MM.1S (cell line): ENCODE measurements at places on chromosomes 7 and 10.

- DNase-seq: no peak
Measured at GRCh38 chr7:7399707-7400106, 136.0 kb downstream of the COL28A1 start.

GRCh38 chr7:136717910-136718557 lies 150.4 kb upstream of the CHRM2 start:
- no peak for DNase-seq

DNA sequence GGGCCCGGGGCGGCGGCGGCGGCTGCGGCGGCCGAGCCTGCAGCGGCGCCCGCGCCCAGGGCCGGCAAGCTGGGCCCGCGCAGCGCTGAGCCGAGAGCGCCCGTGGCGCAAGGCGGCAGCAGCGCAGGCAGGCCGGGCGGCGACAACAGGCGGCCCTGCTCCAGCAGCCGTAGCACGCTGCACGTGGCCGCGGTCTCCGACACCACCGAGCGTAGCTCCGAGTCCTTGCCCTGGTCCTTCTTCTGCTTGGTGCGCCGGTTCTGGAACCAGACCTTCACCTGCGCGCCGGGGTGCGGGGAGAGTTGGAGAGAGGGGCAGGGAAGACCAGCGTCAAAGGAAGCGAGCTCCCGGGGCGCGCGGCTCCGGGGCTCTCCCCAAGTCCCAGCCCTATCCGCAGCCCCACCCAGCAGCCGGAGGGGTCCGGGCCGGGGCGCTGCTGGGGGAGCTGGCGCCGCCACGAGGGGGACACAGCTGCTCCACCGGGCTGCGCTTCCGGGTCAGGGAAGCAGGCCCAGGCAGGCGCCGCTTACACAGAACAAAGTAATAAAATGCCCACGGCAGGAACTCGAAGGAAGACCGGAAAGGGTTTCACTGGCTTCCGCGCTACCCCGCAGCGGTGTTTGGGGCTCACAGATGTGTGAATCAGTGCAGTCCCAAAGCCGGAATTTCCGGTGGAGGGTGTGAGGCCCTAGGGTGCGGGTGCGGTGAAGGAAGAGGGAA lies 3.6 kb downstream of the VAX1 start:
- DNase-seq: no peak

- no peak for DNase-seq
Measured at GRCh38 chr10:5106553-5106952, 12.3 kb downstream of the AKR1C3 start.

DNA sequence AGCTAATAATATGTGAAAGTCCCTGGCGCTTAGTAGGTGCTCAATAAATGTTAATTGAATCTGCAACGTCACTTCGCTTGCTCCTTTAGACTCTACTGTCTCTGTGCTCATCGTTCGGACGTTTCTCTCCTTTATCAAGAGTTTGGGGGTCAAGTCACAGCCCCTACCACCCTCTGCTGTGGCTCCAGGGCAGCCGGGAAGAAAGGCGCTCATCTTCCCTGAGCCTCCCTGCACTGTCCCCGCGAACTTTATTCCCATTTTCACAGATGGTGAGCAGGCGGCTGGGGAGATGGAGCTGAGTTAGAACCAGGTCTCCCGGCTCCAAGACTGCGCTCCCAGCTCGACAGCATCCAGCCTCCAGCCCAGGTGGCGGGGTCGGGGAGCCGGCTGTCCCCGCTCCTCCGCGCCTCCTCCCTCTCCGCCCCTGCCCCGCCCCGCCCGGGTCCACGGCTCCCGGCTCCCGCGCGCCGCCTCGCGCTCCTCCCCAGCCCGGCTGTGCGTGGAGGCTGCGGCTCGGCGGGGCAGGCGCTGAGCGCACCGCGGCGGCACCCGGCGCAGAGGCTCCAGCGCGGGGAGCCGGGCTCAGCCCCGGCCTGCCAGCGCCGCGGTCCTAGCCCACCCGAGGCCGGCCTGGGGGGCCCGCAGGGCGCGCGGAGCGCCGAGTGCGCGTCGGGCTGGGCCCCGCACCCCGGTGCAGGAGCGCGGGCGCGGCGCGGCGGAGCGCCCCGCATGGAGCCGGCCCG lies at the start of gene CLEC2L:
TSS of gene CLEC2L (plus strand) at position 487 of the 743 bp plus-strand sequence. CDS start at position 730, 243 bp downstream.
- DNase-seq: no peak

GRCh38 chr7:118664498-118664897 lies 440.0 kb downstream of the ANKRD7 start:
- DNase-seq: no peak

GRCh38 chr7:32506266-32507054 lies 11.2 kb downstream of the AVL9 start:
- peak; percentile 76 for DNase-seq

DNA sequence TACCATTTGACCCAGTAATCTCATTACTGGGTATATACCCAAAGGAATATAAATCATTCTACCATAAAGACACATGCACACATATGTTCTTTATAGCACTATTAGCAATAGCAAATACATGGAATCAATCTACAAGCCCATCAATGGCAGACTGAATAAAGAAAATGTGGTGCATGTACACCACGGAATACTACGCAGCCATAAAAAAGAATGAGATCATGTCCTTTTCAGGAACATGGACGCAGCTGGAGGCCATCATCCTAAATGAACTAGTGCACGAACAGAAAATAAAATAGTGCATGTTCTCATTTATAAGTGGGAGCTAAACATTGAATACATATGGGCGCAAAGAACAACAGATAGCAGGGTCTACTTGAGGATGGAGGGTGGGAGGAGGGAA lies 26.6 kb downstream of the NRP1 start:
- no peak for DNase-seq

GRCh38 chr10:117363028-117363427 lies 12.2 kb downstream of the PDZD8 start:
- DNase-seq: no peak

DNA sequence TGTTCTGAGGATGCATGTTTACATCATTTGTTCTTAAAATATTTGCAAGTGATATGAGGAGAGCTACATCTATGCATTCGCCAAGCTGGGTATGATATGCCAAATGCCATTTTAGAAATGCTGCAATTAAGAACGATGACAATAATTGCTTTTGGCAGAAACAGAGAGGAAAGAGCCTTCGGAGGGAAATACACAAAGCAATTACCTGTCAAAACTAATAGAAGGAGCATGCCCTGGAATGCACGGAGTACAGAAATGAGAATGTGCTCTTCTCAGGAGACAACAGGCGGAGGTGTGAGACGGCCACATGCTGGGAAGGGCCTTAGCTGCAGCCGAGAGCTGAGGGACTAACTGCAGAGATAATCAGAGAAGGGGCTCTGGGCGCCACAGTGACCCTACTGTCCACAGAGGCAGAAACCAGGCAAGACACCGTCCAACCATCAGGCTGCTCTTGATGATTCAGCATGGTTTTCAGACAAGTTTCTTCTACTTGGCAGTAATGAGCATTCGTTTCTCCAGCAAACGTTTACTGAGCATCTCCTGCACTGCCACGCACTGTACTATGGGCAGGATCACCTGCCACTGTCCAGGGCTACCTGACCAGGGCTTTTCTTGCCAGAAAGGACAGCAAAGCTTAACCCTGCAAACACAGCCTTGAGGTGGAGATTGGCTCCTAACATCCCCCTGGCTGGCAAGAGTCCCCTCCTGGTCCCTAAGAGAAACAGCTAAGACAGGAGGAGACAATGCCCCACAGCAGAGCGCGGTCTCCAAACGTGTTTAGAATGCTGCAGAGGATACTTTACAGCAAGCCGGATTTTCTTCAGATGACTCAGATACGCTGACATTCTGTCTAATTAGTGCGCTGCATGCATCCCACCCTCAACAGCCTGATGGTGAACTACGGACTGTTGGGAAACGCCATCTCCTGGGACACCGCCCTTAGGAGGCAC lies 18.1 kb downstream of the VIPR2 start:
- no peak for DNase-seq

- no peak for DNase-seq
Measured at GRCh38 chr7:1586126-1586826, 16.4 kb upstream of the PSMG3 start.

DNA sequence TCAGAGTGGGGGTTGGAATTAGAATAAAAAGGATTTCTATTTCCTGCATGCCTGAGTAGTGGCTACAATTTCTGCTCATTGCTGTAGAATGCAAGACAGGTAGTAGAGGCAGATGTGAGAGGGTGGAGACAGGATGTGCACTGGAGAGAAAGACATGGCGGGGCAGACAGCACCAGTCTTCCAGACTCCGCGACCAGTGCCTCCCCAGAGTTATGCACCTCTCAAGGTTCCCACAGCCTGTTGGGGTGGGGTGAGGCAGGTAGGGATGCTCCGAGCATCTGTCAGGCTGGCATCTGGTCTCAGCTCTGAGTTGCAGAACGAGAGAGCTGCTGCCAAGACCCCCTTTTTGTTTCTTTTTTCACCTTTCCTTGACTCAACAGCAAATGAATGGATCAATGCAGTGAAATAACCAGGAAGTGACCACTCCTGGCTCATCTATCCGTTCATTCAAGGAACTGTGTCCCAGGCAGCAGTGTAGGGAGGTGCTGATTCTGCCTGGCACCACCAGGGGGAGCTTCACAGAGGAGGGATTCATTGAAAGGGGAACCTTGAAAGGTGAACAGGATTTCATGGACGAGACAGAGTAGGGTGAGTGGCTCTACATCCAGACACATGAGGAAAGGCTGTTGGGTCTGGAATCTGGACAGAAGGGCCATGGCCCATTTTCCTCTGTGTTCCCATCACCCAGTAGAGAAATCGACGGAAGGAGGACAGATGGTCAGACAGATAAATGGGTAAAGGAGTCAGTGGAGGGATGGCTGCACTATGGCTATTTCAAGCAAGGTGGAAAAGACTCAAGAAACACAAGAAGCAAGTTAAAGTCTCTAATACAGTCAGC lies 17.2 kb upstream of the SLC18A3 start:
- peak; percentile 62 for DNase-seq

GRCh38 chr7:38223306-38223705 lies 45.3 kb downstream of the STARD3NL start:
- DNase-seq: no peak

GRCh38 chr10:47140761-47141348 lies 159.1 kb upstream of the GDF10 start:
- DNase-seq: no peak

DNA sequence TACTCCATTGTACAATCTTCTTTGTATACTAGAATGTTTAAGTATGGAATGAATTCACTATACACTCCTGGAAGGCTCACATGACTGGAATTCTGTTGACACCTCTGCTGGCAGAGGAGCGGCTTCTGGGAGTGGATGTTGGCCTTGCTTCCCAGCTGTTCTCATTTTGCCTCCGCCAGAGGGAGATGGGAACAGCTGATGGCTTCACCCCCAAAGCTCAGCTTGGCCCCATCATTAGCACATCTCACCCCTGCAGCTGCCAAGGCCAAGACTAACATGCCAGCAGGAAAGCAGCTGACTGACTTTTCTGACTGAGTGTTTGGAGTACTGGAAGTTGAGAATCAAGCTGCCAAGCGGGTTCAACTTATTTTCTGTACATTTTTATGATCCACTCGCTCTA lies 15.1 kb downstream of the ADAM12 start:
- no peak for DNase-seq

GRCh38 chr7:144019457-144019856 lies 19.3 kb downstream of the OR6B1 start:
- DNase-seq: no peak

- DNase-seq: no peak
Measured at GRCh38 chr10:73172867-73173266, 4.9 kb downstream of the FAM149B1 start.

DNA sequence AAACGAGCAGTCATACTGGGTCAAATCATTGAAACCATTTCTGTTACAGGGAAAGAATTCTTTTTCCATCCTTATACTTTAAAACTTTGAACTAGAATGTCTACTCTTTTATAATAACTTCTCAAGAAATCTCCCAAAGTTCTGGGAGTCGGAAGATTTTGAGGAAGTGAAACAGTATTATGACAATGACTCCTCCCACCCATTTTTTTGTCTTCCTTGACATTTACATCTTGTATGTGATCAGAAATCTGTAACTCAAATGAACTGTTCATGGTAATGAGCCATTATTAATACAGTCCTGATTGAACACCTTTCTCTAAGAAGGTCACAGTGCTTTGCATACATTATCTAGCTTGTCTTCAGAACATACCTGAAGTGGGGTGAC lies 227.4 kb downstream of the CELF2 start:
- peak; percentile 33 for DNase-seq

- DNase-seq: no peak
Measured at GRCh38 chr10:28480628-28480965, 52.3 kb upstream of the WAC start.

- peak; percentile 63 for DNase-seq
Measured at GRCh38 chr10:73413108-73413527, 740 bp downstream of the ANXA7 start.

DNA sequence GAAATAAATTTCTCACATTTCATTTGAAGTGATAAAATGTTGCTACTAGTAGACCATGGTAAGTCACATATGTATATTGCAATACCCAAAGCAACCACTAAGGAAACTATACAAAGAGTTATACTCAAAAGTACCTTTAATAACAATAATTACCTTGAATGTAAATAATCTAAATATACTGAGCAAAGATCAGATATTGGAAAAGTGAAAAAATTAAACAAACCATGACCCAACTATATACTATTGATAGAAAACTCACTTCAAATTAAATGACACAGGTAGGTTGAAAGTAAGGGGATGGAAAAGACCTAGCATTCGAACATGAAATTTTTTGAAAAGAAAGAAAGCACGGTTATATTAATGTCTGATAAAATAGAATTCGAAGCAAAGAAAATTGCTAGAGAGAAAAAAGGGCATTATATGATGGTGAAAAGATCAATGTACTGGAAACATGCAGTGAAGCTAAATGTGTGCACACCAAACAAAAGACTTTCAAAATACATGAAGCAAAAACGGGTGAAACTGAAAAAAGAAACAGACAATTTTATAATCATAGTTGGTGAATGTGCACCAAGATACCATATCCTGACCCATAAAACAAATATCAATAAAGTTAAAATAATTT lies 29.1 kb downstream of the TFPI2 start:
- DNase-seq: no peak

DNA sequence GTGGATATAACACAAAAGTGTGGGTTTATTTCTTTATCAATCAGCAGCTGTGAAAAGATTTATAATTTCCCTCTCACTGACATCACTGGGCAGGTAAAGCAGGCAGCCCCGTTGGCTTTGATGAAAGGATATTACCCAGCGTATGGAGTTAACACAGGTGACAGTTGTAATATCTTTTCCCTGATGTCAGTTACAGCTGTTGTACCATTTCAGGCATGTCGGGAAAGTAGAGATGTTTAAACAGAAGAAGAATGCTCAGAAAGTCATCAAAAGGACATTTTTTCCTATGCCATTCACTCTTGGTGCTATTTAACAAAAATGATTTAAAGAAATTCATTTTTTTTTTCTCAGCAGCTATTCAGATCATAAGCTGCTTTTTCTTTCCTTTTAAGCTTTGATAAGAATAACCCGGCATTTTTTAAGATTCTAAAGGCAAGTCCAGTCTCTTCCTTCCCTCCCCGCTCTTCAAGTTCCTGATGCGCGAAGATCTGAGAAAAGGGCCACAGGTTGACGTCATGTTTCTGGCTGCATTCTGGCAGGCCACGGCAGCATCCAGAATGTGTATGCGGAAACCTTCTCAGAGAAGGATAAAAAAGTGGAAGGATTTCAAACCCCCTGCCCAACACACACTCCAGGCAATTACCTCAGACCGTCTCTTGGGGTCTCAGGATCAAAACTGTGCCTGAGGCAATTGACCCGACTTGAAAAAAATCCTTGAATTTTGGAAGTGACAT lies 32.5 kb upstream of the ADAM12 start:
- DNase-seq: no peak
